ACHN (cell line): ENCODE measurements at places on chromosomes 6 and 20.

- no peak for DNase-seq
These were observed 508.4 kb downstream of the PKHD1 start for GRCh38 chr6:51578994-51579393.

DNA sequence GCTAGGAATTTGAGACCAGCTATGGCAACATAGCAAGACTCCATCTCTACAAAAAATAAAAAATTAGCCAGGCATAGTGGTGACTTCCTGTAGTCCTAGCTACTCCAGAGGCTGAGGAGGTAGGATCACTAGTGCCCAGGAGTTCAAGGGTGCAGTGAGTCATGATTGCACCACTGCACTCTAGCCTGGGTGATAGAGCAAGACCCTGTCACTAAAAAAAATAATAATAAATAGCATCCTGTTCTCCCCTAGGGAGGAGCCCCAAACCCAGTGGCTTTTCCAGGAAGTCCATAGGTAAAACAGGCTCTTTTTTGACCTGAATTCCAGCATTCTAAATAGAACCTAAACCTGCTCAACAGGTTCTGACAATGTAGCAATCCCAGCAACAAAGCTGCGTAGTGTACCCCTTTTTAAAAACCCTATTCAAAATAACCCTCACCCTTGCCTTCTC, 192.0 kb downstream of the ALDH8A1 start:
- peak; percentile 31 for DNase-seq

DNA sequence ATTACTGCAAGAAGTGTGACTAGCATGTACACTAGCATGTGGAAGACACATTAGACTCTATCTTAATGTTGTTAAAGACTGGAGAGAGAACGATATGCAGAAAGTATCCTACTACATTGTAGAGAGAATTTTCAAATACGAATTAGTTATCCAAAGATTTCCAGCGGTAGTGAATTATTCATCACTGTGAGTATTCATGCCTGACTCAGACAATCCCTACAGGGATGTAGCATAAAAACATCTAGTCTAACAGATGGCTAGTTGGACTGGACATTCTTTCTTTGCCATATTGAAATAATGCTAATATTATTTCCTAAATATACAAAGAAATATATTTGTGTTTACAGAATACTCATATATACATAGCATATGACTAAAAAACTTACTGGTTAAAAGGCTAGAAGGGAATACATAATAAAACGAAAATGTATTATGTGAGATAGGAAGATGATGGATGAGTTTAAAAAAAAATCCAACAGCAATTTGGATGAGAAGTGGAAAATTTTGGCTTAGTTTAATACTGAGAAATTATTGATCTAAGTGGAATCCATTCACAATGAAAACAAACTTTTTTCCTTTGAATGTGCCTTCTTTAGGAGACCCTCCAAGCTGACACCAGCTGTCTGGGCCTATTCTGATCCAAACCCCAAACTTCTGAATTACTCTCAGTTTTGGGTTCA, 580.7 kb downstream of the RFPL4B start:
- DNase-seq = no peak

- peak; percentile 95 for DNase-seq
These were observed 176.2 kb downstream of the NFATC2 start for GRCh38 chr20:51366155-51366886.

DNA sequence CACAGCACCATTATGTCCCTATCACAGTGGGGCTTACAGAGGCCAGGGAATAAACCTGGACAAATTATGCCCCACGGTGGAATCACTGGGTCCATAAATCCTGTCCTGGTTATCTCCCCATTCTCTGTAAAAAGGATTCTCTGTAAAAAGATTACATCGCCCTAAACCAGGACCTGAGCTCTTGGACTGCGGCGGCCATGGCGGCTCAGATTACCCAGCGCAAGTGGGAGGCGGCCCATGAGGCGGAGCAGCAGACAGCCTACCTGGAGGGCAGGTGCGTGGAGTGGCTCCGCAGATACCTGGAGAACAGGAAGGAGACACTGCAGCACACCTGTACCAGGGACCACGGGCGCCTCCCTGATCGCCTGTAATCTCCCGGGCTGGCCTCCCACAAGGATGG, 8.4 kb upstream of the HLA-A start:
- no peak for DNase-seq

GRCh38 chr6:44278315-44278714, 8.1 kb downstream of the TMEM151B start:
- DNase-seq = no peak

- no peak for DNase-seq
These were observed 35.1 kb downstream of the SCAF8 start for GRCh38 chr6:154768280-154768679.

- peak; percentile 40 for DNase-seq
These were observed 35.7 kb downstream of the TSPYL4 start for GRCh38 chr6:116218172-116218633.

- no peak for DNase-seq
These were observed 324.2 kb downstream of the NRN1 start for GRCh38 chr6:5682530-5682929.

DNA sequence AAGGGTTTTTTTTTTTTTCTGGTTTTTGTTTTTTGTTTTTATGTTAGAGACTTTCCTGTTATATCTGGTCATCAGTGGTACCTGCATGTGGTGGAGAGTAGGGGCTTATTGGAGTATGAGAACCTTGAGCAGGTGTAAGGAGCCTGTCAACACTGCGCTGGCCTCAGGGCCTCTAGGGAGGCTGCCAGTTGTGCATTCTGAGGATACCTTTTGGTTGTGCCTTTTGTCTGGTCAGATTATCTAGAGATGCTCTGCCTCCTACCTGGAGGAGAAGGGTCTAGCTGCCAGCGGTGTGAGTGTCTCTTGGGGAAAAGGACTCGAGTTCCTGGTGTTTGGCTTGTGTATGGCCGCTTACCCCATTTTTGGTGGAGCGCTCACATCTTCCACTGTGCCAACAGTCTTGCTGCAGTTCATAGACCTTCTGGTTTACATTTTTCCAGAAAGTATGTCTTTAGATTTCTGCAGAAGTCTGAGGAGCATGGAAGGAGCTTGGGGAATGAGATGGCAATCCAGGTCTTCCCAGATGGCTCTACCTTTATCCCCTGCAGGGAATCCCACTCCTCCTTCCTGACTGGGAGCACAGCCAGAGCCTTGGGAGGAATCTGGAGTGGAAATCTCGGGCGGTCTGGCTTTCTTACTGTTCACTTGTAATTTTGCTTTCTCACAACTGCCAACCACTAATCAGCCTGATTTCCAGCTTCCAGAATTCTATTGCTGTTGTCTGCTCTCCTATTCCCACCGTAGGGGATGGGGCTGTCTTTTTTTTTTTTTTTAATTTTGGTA, 49.9 kb downstream of the PTPN1 start:
- no peak for DNase-seq

GRCh38 chr20:32460231-32460630, 102.1 kb downstream of the ASXL1 start:
- DNase-seq = no peak

DNA sequence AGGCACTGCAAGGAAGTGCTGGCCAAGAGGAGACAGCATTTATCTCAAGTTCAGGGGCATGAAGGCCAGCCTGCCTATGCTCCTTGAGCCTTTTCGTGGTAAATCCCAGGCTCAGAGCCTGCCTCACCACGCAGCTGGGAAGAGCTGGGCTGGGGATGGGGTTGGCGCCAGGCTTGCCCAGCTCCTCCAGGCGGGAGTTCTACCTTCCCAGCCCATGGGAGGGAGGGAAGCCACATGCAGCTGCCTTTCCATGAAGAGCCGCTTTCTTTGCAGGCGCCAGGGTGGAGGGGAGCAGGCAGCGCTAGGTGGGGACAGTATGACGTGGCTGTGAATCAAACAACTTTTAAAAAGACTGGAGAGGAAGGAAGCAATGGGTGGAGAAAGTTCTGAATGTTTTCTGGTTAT, 19.5 kb upstream of the SIRT5 start:
- no peak for DNase-seq

GRCh38 chr6:2264932-2265331, 19.5 kb upstream of the GMDS start:
- peak; percentile 17 for DNase-seq

DNA sequence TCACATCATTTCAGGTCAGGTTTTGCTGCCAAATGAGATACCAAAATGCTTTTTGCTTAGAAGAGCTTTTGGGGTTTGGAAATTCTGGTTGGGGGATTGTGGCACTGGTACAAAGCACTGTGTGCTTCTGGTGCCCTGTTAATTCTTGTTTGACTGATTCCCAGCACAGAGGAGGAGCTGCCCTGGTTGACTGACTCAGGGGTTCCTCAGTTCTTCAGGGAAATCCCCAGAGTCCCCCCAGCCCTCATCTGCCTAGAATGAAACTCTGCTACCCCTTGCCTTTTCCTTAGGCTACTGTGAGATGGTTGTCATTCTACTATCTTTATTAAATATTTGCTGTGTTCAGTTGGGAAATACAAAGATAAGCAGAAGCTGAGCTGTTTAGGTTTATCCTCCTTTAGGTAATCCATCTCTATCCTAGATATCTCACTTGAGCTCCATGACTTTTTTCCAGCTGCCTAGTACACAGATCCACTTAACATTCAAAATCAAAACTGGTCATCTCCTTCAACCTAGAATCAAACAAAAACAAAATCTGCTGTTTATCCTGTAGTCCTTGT, 24.9 kb upstream of the TSPYL1 start:
- no peak for DNase-seq

DNA sequence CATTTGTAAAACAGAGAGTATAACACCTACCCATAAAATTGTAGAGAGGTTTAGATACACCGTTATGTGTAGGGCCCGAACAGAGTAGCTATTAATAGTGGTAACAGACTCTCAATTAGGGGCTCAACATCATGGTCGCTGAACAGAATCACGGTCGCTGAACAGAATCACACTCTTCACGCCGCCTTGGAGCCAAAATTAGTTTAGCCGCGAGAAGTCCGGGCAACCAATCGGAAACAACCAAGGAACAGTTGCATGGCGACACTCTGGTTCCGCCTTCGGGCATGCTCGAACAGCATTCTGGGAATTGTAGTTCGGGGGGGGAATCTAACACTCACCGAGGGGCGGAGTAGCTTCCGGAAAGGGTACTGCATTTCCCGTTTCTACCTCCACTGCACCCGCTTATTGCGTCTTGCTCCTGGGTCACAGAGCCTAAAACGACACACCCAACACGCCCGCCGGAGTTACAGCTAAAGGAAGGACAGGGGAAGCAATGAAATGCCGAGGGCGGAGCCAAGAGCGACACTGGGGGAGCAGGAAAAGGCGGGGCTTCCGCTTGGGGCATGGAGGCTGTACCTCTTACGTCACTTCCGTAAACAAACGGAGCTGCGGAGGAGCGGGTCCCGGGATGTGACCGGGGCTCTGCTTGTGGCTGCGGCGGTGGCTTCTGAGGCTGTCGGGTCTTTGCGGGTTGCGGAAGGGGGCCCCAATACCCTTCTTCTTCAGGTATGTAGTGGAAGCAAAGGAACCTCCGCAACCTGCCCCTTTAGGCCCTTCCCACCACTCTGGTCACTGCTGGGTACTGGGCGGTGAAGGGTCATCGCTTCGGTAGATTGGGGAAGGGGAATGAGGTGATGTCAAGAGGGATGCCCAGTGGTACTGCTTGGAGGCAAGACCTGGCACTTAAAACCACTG, at the start of gene CCDC28A:
CCDC28A (plus strand) TSS at position 593 of the 915 bp plus-strand sequence. CDS start 2,352 bp downstream, outside the sequence.
- peak; percentile 92 for DNase-seq

DNA sequence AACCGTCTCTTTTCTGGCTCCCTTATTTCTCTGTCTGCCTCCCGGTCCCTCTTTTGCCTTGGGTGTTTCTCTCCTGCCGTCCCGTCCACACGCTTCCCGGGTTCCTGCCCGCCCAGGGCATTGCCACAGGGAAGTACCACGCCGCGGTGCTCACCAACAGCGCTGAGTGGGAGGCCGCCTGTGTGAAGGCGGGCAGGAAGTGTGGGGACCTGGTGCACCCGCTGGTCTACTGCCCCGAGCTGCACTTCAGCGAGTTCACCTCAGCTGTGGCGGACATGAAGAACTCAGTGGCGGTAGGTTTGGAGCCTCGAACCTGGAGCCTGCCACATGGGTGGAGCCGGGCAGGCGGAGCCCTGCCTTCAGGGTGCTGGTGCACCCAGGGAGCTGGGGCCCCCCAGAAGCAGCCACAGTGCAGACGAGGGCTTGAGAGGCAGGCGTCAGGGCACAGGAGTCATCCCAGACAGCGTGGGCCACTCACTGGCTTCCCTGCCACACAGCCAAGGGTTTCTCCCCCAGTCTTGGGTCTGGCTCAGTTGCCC, 21.3 kb downstream of the NPEPL1 start:
- no peak for DNase-seq

- DNase-seq = no peak
These were observed 177.8 kb downstream of the VEGFA start for GRCh38 chr6:43947860-43948259.

DNA sequence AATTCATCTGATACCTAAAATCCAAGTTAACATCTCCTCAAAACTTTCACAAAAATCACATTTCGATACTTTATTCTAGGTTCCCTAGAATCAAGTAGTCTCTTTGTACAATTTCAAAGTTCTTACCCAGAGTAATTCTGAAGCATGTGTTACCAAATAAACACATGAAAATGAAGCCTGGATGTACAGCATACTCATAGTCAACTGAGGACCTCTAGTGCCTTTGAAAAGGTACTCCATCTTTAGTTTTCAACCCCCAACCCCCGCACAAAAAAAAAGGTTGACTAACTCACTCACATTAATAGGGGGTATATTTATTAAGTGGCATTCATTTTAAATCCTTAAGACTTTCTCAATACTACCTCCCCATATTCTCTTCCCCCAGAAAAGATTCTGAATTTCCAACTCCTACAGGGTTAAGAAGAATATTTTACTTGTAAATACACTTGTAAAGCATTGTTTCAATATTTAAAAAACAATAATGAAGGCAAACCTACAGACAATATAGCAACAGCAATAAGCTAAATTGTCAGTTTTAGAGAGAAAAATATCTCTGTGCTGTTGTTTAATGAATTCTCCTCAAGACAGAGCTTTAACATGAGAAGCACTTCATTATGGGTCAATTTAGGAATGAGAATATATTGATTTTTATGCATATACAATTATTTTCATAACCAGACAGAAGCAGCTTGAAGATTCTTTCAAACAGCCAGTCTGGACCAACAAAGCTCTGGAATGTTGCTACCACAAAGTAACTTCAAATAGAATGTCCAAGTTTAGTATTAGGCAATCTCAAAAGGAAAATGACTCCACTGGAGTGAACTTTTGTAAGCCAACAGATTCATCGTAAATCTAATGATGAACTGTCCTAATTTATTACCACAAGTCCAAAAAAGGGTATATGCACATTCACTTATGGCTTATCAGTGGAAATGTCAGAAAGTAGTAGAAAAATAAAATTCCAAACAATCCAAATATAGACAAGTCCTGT, 3.3 kb downstream of the PLN start:
- peak; percentile 58 for DNase-seq

DNA sequence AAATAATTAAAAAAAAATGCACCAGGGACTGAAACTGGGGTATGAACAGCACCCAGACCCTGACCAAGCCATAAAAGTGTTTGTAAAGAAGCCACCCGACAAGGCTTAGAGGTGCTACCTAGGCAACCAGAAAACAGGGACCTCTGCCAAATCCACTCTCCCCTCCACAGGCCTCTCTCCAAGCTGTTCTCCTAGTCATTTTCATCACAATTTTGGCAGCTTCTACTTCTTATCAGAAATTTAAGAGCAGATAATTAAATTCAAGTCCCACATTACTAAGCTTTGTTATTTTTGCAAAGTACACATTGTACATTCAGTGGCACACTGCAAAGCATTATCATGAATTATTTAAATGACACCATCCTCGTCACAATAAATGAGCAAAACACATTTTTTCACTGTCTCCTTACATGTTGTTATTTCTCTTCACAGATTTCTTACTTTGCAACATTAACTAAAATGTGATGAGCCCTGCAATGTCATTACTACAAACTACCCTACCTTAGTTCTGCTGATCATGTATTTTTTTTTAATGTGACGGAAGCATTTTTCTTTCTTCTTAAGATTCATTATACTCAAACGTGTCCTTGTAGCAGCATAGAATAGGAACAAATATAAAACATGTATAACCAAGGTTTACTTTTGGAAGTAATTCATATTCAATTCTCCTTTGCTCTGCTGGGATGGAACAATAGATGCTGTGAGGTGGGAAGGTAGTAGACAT, 38.1 kb downstream of the ECT2L start:
- no peak for DNase-seq
